ENCODE measurements at places on chromosomes 1 and 21.

DNA sequence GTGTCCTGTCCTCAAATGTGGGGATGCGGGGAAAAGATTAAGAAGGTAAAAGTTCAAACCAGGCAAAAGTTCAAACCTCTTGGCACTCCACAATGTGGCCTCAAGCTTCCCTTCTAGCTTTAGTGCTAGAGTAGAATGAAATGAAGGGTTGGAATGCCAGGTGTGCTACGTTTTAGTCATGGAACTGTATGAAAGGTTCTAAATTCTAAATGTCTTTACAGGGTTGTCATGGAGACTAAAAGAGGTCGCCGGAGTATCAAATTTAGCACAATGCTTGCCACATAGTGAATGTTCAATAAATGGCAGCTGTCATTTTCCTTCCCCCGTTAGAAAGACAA, 57.2 kb upstream of the LRRC8D start:
- no peak for DNase-seq

GRCh38 chr1:42777852-42778251, 6.9 kb upstream of the TMEM269 start:
- DNase-seq = no peak

DNA sequence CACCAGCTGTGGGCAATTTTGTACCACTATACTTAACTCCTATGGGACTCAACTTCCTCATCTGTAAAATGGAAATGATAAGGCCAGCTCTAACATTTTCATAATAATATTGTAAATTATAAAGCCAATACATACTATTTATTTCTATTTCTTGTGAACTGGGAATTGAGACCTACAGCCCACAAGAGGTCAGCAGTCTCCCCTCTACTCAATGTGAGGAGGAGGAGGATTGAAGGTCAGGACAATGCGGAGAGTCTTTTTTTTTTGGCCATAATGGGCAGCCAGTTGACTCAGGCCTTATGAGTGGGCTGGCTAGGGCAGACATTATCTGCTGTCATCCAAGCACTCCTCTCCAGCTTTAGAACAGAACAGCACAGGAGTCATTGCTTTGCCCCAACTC, 90.5 kb downstream of the NUF2 start:
- DNase-seq = no peak

DNA sequence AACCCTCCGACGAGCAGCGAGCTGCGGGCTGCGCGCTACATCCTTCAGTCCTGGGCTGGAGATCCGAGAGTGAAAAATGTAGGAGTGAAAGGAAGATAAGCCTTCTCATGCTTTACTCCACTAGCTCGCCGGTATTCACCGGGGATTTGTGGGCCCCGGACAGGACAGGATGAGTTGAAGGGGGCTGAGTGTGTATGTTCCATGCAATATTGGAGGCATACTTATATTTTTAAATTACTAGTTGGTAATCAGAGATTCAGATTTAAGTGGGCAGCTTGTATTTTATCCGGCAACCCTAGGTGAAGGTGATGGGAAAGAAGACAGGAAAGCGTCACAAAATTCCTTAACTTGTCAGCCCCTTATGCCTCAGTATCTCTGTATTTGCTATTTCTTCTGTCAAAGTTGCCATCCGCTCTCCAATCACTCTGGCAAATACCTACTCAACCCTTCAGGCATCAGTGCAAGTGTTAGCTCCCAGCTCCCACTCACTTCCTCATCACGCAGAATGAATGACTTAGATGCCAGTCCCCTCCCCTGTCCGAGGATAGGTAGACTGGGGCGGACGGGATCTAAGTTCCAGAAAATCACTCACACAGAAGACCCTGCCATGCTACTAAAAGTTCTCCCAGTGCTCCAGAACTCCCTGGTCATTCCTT, 503 bp upstream of the PIGM start:
- no peak for DNase-seq

DNA sequence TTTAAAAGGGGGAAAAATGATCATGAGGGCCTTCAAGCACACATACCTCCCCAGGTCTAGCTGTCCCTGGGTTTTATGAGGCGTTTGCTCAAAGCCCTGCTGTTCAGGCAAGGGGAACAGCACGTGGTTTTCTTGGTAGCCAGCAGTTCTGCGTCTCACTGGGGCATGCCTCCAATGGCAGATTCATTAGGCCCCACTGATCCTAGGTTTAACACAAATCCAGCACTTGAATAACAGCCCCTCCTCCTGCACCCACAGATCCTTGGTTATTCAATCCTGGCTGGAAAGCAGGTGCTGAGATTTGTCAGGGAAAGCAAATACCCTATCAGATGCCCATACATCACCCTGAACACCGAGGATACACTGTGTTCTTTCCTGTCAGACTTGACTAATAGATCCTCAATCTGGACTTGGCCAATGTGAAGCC, 106.4 kb downstream of the ZC3H11B start:
- no peak for DNase-seq

DNA sequence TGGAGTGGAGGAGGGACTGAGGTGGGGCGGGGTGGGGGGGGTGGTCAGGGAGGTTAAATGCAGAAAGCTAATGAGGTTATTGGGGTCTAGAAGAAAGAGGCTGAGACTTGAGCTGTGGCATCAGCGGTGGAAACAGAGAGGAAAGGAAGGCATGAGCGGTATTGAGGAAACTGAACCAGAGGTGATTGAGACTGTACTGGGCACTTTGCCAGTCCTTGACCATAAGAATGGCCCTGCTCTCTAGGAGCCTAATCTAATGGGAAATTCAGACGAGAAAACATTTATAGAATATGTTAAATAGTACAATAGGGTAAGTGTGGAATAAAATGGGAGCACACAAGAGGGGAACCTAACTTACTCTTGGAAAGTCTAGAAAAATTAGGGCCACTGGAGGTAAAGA, 23.7 kb downstream of the SLC44A3 start:
- DNase-seq = no peak

DNA sequence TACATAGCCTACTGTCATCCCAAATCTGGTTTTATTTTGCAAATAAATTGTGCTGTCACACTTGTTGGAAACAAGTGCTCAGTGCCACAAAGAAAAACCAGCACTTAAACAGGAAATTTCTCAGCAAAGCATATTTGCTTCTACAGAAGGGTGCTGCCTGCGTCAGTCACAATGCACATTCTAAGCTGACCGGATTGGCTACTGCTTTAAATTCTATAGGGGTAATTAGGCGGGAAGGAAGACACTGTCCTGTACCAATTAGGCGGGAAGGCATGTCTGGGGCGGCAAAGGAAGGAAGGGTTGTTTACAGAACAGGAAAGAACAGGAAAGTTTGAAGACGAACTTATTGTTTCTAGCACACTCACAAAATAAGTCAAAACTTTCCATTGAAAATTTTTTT, 2.8 kb downstream of the IFI16 start:
- DNase-seq = no peak

- DNase-seq = no peak
Observed at GRCh38 chr1:159132271-159132881, 39.0 kb upstream of the CADM3 start.

DNA sequence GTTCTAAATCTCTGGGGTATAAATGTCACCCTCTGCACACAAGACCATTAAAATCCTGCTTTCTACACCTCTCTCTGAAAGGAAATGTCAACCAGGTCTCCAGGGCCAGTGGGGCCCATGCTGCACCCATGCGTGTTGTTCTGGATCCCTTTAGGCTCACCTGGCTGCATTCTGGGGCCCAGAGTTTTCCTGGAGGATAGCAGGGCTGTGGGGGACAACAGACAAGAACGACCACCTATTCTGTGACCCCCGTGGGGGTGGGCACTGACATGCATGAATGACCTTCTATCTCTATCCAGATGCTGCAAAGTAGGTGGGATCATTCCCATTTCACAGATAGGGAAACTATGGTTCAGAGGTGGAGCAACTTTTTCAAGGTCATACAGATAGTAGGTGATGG, 41.6 kb downstream of the TNNT2 start:
- DNase-seq = no peak

GRCh38 chr21:15141261-15141970, 76.6 kb upstream of the NRIP1 start:
- DNase-seq = no peak

DNA sequence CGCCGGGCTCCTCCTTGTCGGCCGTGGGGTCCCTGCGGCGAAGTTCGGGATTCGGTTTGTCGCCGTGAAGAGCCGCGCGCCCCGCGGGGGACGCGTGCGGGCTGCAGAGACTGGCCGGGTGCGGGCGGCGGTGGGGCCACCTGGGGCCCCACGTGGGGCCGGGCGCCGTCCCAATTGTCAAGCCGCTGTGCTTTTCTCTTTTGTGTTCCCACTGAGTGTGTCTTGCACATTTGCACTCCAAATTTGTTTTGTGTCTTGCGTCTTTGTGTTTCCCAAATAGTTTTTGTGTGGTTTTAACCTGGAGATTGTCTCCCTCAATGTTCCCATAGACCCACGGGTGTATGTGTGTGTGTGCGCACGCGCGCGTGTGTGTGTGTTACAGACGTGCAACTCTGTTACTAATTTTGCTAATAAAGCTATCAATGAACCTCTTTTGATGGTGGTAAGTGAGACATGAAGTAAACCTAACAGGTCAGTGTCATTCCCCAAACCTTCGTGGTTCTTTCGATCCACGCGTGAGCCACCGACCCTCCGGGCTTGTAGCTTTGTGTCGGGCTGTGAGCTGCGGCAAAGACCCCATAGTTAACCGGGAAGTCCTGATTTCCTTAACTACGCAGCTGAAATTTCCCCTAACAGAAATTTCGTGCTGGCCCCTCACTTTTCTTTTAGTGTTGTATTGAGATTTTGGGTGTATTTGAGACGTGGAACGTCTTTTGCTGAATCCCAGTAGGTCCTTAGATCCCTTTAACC, 708 bp downstream of the PRDM2 start:
- no peak for DNase-seq

DNA sequence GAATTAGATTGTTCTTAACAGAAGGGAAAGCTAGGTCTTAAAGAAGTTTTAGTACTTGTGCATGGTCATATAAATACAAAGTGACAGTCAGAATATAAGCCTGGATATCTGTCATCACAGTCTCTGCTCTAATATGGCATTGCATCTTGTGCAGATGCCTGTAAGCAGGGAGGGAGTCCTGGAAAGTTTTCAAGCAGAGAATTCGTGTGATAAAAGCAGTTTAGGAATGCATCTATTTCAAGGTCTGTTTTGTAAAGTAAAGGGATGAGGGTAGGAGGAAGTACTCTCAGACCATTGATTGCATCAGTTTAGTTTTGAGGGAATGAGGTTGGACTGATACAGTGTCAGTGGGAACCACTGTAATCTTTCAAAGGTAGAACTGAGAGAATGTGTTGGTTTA, 30.6 kb downstream of the IARS2 start:
- DNase-seq = peak; percentile 60

DNA sequence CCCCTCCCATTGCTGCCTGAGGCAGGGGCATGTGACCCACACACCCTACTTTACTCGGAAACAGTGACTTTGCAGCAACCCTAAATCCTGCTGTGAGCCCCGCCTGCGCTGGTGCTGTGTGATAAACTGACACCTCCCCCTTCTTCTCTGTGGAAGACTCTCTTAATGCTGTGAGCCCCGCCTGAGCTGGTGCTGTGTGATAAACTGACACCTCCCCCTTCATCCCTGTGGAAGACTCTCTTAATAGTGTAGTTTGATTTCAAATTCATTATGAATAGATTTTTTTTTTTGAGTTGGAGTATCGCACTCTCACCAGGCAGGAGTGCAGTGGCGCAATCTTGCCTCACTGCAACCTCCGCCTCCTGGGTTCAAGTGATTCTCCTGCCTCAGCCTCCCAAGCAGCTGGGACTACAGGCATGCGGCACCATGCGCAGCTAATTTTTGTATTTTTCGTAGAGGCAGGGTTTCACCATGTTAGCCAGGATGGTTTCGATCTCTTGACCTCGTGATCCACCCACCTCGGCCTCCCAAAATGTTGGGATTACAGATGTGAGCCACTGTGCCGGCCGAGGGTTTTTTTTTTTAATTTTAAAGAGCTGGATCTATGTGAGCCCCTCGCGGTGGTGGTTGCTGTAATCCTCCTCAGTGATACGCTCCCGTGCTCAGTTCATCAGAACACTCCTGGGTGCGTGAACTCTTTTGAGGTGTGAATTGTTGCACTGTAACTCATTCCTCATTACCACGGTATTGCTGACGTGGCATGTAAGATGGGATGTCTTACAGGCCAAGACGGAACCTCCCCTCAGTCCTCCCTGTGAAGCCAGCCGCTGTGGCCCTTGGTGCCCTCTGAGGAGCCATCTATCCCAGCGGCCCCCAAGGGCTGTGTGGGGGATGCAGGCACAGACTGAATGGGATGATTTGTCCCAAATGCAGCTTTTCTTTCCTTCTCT, 60.3 kb downstream of the GALNT2 start:
- no peak for DNase-seq

GRCh38 chr1:40612345-40612831, 53.1 kb downstream of the RIMS3 start:
- DNase-seq = no peak

DNA sequence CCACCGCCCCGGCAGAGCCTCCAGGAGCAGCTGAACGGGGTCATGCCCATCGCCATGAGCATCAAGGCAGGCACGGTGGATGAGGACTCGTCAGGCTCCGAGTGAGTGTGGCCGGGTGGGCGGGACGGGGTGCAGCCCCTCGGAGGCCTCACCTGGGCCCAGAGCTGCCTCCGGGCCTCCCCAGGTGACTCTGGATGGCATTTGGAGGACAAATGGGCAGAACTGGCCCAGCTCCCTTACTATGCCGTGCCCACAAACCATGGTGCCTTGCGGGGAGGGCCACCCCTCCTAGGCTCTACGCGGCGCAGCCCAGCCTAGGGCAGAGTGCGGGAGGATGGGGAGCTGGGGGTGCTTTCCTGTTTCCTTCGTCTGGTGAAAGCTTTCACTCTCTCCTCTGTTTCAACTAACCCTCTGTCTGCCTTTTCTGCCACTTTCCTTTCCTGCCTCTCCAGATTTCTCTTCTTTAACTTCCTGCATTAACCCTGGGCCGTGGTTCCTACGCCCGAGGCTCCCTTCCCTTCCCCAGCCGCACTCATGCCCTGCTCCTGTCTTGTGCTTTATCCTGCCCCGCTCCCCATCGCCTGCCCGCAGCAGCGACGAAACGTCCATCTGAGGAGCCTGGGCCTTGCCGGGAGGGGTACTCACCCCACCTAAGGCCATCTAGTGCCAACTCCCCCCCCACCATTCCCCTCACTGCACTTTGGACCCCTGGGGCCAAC, 9.2 kb downstream of the PSRC1 start:
- no peak for DNase-seq

- DNase-seq = no peak
Observed at GRCh38 chr21:46509741-46510502, 51.2 kb downstream of the DIP2A start.

DNA sequence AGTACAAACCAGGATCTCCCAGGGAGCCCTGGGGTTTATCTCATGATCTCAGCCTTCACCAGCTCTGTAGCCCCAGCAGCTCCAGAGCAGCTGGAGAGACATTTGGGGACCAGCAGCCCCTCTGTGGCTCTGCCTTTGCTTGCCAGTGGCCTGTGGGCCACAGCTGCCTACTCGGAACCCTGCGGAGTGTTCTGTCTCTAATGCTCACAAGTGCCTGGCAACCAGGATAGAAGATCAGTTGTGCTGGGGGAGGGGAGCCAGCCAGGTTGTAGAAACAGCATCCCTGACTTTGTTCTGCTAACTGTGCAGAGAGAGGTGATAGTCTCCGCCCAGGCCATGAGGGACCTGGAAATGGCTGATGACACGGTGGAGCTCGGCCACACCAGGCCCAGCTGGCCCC, 50.9 kb upstream of the KCNJ15 start:
- DNase-seq = no peak

Data from GM04503 (cell line).